Mammary epithelial cell (primary cell): ENCODE measurements at places on chromosomes 2 and 18. TPM values are rescaled to one million over a fixed set of nuclear protein-coding genes. Genes with fewer than 3 reads are reported as not detected.

GRCh38 chr2:200168641-200169555 lies 137.6 kb upstream of the SPATS2L start:
- no peak for DNase-seq

GRCh38 chr2:233049194-233049761 lies 10.9 kb upstream of the INPP5D start:
- no peak for DNase-seq

Gene GBX2
- total RNA-seq: 0.29 and 0.38 TPM in 2 replicates

Gene ALPG
- total RNA-seq: not detected in 2 replicates

DNA sequence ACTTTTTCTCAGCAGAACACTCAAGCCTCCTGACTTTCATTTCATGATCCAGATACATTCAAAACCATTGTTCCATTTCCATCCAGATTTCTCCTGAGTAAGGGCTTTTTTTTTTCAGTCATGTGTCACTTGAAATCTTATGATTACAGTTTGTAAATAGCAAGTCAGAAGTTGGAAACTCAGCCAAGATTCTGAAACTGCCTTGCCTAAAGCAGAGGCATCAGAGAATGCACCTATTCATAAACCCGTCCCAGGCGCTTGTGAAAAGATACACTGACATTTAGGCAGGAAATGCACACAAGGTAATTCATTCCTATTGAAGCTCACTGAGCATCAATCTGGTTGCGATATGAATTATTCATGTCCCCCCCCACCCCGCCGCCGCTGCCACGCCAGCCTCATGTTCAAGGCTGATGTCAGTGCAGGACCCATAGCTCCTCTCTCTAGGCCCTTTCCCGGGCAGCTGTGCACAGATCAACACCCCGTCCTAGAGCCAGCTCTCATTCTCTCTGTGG lies 30.4 kb upstream of the MGAT4A start:
- DNase-seq: peak; percentile 69

Gene PCARE
- total RNA-seq: under 0.01 TPM

Gene GRB14
- 6.3 and 9.8 TPM in 2 replicates for total RNA-seq

Gene IL1F10
- not detected in 2 replicates for total RNA-seq

DNA sequence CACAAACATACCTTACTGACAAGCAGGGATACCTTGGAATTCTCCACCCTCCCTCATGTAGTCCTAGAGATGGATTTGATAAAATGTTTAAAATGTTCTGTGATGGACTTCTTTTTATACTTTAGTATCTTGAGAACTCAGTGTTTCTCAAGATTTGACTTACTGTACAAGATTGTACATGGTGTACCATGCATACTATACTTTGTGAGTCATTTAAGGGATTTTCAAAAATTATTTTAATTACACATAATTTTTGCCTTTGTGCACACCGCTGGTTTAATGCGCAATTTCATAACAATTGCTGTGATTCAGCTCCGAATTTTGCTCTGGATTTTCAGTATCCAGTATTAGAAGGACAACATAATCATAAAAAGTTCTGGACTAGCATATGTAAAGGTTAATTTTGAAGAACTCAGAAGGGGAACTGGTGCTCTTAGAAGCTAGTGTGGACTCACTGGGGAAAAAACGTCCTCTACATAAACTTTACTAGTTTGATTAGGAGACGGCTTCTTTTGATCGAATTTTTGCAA lies 78.6 kb upstream of the ACSL3 start:
- DNase-seq: no peak

DNA sequence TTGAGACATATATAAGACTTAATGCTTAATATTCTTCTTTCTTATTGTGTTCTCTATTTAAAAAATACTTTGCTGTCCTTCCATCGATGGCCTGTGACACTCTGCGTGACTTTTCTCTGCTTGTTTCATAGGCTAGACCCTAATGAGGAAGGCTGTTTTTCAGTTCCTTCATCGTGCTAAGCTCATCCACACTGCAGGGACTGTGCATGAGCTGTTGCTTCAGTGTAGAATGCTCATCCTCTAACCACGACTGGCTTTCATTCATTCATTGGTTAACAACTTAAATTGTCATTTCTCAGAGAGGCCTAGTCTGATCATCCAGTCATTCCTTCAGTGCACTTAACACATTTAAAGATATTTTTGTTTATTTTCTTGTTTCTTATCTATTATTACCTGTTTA lies 134.4 kb downstream of the CCDC85A start:
- DNase-seq: no peak

Gene DSG1
- 0.08 and 0.33 TPM in 2 replicates for total RNA-seq

GRCh38 chr18:63575681-63576080 lies 11.5 kb upstream of the SERPINB13 start:
- DNase-seq: no peak

- peak; percentile 61 for DNase-seq
Observed at GRCh38 chr2:128986867-128987268, 668.2 kb upstream of the HS6ST1 start.

DNA sequence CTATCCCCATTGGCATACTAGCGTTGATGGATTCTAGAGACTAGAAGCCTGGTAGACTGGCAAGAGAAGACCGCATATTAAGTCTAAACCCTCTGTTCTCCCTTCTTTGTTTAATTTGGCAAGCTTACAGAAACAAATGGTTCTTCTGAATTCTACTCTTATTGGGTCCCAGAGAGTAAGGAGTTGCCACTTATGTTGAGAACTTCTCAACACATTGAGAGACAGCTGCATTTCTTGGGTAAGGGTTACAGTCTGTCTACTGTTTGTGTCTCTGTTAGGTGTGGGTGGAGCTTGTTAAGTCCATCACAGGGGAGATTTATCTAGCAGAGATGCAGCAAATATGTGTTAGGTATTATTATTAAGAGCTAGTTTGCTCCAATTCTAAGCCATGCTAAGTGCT lies 435.8 kb upstream of the MEIS1 start:
- no peak for DNase-seq

- DNase-seq: no peak
Observed at GRCh38 chr2:151823651-151824050, 4.6 kb downstream of the ARL5A start.

- DNase-seq: no peak
Observed at GRCh38 chr18:5197461-5197860, 404 bp upstream of the AKAIN1 start.

DNA sequence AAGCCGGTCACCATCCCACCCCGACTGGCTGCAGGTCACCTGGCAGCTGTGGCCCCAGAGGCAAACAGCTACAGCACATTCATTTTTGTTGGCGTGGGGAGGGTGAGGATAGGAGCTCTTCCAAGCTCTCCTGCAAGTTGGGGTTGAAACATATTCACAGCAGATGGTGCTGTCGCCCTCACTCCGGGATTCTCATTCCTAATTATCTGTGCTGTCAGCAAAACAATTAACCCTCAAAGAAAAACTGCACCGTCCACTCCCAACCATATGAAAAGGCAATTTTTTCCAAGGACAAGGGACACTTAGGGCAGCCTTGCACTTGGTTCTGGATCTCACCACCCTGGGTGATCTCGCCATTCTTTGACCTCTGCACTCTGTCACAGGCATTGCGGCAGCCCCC lies 68.6 kb downstream of the ZBTB7C start:
- no peak for DNase-seq

Gene SCN2A
- 7.0 TPM for total RNA-seq

GRCh38 chr2:66433945-66434678 lies 813 bp upstream of the MEIS1 start:
- DNase-seq: peak; percentile 71

- no peak for DNase-seq
Observed at GRCh38 chr2:217415316-217415715, 555.5 kb upstream of the TNP1 start.

Gene SEPTIN10
- total RNA-seq: 76.4 and 92.0 TPM in 2 replicates

DNA sequence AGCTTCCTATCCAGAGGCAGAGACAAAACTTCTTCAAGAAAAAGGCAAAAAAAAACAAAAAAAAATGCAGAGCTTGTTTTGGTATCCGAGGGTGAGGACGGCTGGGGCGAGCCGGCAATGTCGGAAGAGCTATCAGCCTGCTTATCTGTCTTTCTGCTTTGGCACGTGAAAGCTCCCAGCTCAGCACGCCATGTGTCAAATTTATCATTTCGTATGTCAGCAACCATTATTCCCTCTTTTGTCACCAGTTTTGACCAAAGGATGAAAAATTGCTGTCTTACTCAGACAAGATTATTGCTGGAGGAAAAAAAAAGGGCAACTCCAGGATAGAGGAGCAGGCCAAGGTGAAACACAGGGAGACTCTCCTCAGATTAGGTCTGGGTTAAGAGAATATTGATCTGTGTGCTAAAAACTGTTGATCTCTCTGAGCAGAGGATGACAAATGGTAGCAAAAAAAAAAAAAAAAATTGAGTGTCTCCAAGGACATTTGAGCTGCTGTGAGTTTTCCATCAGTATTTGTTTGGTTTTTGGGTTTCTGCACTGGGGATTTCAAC lies 532.0 kb upstream of the POU3F3 start:
- DNase-seq: no peak
